ENCODE measurements at places on chromosomes 11 and 22.
A peak's percentile ranks its signal among the peaks of the same experiment; 100 is the strongest.

DNA sequence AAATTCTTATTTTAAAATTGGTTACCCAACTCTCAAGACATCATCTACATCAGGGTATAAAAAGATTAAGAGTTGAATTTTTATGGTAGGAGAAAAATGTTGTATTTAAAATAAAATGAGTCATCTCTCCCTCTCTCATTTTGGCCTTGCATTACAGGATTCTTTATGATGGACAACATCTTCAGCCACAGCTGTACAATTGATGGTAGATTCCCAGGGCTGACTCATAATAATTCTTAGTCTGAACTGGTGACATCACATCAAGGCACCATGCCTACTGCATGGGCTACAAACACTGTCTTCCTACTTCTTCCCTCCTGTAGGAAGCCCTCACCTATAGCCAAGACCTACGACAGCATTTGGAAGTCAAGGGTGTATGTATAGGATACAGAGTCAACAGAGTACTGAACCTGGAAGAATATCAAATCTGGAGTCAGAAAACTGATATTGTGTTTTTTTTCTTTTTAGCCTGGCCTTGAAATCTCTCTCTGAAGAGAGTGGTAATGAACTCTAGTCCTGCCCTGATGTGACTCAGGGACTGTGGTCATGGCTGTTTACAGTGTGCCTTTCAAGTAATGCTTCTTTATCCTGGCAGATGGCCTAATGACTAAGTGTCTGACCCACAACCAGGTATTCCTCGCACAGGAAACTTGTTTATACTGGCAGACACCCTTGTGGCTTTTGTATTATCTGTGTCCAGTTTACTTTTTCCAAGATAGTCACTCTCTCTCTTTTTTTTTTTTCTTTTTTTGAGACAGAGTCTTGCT is 32.5 kb downstream of the MRGPRX2 start:
- peak; percentile 36 for DNase-seq

DNA sequence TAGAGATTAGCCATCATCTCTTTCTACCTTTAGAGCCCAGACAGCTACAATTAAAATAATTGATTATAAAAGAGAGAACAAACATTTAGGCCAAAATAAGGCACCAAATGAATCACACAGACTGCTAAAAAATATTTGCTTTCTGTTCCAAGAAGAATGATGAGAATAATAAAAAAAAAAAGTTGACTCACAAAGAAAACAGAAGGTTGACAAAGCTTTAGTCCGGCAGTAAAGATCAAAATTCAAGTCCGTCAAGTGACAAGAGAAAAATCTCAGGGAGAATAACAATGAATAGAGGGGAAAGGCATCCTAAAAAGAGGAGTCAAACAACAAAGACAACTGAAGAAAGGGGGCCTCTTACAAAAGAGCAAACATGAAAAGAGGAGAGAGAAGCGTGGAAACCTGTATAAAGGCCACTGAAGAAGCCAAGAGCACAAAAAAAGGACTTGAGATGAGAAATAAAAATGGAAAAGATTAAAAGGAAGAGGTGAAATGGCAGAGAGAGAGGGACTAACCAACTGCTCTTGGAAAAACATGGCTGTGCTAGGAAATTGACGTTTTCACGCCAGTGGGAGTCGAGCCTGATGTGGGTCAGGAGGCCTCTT is 910.2 kb downstream of the OPCML start:
- DNase-seq, result no peak

GRCh38 chr11:44698252-44698912 is 28.4 kb upstream of the TSPAN18 start:
- DNase-seq, result no peak

- DNase-seq, result no peak
These were observed 155.5 kb downstream of the SHANK2 start for GRCh38 chr11:71096751-71097388.

- DNase-seq, result no peak
These were observed 30.9 kb upstream of the FLI1 start for GRCh38 chr11:128662960-128663359.

DNA sequence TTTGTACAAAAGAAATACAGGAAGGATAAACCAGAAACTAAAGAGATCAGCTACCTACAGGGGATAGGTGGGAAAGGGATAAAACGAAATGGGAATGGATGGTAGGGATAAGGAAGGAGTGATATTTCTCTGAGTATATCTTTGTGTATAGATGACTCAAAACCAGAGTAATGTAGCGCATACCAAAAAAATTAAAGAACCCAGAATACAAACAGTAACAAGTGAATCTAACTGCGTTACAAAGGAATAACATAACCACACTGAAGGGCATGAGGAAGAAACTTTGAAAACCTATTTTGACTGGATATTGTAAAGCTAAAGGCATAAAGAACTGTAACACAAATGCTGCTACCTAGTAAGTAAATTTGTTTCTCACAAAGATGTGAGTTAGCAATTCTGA is 37.9 kb downstream of the MAPK1 start:
- DNase-seq, result no peak

DNA sequence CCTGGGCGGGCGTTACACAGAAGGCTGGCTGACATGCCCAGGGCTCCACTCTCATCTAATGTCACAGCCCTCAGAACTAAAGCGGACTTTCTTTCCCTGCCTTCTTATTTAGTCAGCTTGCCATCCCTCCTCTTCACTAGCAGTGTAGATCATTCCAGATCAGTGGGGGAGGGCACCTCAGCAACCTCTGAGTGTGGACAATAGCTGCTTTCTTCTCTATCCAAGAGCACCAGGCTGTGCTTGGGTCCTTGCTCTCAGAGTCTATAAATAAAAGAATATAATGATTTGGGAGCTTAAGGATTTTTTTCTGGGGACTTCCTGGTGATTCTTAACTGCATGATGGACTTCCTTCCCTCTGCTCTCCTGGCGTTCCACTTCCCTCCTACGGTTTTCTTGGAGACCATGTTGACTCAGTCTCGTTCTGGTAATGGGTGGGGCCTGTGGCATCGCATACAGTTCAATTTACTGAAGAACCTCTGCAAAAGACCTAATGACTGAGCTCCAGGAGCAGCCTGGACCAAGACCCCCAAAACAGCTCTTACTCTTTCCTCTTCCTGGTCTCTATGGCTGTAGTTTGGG is 2.9 kb upstream of the HMBS start:
- DNase-seq, result no peak

DNA sequence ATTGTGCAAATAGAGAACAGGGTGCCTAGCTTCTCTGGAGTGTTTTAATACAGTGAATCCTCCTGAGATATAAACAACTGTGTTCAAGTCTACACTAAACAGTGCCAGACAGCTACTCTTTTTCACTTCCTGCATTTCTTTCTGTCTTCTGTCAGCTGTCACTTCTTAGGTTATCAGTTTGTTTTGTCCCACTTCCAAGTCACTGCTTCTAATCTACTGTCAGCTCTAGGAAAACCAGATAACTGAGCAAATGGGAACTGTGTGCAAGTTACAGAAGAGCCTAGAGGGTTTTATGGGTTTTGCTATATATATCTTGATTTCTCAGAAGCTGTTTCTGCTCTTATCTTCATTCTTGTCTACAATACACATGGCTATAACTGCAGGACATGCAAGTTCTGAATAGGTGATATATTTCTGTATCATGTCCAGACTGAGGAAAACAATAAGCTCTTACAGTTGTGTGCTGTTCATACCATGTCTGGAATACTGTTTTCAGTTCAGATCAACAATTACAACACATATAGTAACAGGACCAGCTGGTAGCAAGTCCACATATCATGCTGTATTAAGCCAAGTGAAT is 5.8 kb downstream of the PITPNB start:
- no peak for DNase-seq

GRCh38 chr22:44972363-44973083 is 37.3 kb downstream of the PHF21B start:
- DNase-seq, result no peak

GRCh38 chr11:1084561-1085439 is 10.1 kb downstream of the MUC2 start:
- no peak for DNase-seq

DNA sequence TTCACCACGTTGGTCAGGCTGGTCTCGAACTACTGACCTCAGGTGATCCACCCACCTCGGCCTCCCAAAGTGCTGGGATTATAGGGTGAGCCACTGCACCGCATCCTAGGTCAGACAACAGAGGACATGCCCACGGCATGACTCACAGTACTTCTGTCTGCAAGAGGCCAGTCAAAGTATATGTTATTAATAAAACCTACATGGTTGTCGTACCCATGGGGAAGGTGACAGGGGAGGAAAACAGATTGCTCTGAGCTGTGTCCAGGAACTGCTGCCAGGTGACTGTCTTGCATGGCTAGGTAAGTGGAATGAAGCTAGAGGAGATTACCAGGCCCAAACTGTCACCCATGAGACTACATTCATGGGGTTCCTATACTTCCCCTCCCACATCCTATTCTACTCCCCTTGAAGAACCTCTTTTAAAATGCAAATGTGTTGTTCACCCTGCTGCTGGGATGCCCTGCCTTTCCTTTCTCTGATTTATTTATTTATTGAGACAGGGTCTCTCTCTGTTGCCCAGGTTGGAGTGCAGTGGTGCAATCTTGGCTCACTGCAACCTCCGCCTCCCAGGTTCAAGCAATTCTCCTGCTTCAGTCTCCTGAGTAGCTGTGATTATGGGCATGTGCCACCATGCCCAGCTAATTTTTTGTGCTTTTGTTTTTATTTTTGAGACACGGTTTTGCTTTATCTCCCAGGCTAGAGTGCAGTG is 2.0 kb upstream of the NLRX1 start:
- no peak for DNase-seq
